Right hindlimb (tissue), 1 donor: ENCODE measurements at places on chromosomes 4 and X.

DNA sequence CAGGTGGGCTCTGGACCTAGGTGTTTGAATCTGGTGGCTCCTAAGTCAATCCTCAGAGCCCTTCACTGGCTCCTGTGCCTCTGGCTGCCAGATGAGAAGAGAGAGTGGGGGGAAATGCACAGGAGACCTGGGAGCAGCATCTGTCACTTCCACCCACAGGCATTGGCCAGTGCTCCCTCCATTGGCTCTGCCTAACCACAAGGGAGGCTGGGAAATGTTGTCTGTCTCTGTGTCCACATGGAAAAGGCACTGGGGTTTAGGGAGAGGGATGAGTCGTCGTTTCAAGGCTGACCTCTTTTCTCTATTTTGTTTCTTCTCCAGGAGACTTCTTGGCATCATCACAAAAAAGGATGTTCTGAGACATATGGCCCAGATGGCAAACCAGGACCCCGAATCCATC lies 76.4 kb downstream of the CLCN4 start:
- no peak for DNase-seq

GRCh38 chrX:129701624-129702069 lies 37.1 kb upstream of the XPNPEP2 start:
- peak; percentile 90 for DNase-seq

- no peak for DNase-seq
Observed at GRCh38 chrX:129781134-129781672, 1.5 kb downstream of the SASH3 start.

GRCh38 chr4:25308306-25308705 lies 4.3 kb upstream of the ZCCHC4 start:
- DNase-seq = no peak

GRCh38 chrX:16718824-16719333 lies 533 bp upstream of the SYAP1 start:
- no peak for DNase-seq
